ENCODE measurements at places on chromosomes 13 and 19. TPM values are rescaled to one million over a fixed set of nuclear protein-coding genes. Genes with fewer than 3 reads are reported as not detected.
A peak's percentile ranks its signal among the peaks of the same experiment; 100 is the strongest.

DNA sequence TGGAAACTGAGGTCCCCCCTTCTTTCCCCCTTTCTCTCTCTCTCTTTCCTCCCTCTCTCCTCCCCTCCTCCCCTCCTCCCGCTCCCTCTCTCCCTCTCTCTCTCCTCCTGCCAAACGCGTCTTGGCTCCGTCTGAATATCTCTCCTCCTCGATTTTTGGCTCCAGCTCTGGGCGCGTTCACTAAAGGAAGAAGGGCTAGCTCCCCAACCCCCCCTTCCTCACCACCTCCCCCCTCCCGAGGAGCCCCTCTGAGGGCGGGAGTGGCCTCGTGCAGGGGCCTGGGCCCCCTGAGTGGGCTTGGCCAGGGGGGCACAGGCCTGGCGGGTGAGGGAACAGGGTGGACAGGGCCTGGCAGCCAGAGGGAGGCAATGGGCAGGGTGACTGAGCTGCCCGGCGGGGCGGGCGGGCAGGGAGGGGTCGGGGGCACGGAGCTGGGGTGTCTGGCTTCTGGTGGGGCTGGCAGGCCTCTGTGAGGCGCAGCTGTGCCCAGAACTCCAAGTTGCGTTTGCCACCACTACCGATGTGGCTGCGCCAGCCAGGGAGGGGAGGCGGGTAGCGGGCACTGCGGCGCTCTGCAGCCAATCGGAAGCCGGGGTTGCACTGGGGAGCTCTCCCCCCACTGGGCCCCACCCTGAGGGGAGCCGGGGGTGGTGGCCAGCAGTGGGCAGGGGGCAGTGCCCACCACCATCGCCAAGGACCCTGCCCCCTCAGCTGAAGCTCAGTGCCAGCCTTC lies 7.1 kb downstream of the NFIX start:
- DNase-seq = peak; percentile 87

DNA sequence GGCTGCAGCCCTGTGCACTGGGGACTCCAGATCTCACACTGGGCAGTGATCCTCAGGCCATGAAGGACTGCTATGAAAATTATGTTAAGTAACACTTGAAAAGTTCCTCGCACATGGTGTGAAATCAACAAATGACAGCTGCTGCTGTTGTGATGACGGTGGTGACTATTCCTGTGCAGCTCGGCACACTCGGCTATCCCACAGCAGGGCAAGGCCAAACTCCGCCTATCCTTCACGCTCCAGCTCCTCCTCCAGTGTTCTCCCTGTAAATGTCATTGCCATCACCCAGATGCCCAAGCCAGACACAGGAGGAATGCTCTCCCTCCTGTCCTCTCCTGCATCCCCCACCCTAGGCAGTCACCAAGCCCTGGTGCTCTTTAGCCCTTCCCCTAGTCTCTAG lies 31.3 kb downstream of the GRIK5 start:
- DNase-seq = no peak

- DNase-seq = no peak
These were observed 41.6 kb downstream of the ZMYM2 start for GRCh38 chr13:20000062-20000552.

DNA sequence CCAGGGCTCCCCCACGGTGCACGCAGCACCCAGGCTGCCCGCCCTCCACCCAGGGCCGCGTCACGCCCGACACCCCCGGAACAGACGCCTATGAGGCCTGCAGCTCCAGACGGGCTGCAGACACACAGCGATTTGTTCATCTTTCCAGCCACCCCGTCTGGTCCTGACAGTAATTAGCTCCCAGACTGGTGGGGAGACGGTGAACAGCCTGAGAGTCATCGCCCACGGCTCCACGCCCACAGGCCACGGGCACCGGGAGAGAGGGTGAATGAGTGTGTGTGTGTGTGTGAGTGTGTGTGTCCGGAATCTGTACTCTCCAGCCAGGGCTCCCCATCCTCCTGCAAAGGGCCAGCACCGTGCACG lies 18.1 kb downstream of the GADD45B start:
- DNase-seq = no peak

DNA sequence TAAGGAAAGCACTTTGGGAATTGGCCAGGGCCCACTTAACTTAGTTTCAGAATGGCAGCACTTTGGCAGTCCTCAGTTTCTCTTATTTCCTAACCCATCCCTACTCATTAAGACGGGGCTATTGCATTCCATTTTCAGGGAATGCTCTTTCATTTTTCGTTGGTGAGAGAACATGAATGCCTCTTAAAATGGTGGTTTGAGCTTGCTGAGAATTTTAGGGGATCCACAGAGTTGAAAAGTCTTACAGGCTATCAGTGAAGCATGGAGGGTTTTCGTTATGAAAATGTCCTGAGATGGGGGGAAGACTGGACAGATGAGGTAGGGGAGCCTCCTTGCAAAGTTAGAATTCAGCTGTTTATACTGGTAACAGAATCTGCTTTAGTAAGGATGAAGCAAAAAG lies 71.4 kb downstream of the LRCH1 start:
- no peak for DNase-seq

TYROBP gene
- total RNA-seq = 60.7 TPM

DNA sequence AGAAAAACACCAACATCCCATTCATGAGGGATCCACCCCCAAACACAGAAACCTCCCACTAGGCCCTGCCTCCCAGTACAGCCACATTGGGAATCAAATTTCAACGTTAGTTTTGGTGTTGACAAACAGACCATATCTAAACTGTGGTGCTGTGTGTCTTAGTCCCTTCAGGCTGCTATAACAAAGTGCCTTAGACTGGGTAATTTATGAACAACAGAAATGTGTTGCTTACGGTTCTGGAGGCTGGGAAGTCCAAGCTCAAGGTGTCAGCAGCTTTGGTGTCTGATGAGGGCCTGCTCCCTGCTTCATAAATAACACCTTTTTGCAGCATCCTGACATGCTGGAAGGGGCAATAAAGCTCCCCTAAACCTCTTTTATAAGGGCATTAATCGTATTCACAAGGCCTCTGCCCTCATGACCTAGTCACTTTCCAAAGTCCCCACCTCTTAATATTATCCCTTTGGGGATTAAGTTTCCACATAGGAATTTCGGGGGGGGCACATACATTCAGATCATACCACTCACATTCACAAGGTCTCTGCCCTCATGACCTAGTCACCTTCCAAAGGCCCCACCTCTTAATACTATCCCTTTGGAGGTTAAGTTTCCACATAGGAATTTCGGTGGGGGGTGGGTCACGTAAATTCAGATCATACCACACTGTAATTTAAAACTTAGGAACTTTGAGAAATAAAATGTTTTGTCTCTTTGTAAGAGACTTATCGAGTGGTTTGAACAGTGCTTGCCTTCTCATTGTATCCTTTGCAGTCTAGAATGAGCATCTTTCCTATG lies 27.5 kb downstream of the ZNF507 start:
- DNase-seq = no peak

DNA sequence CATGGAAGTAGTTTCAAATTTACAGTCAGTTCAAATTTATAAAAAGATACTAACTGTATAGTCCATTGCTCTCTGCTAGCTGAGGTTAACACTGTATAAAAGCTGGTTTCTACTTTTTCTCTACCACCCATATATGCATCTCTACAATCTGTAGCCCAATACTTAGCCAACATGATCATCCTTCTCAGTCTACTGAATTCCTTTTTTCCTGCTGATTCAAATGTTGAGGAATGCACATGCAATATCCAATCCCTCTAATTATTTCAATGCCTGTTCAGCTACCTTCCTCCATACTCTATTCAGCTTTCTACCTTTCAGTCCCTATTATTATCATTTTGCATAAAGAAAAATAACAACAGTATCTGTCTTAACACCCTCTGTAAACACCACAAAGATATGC lies 15.6 kb downstream of the KPNA3 start:
- DNase-seq = no peak

- DNase-seq = no peak
These were observed 14.5 kb upstream of the MAP2K2 start for GRCh38 chr19:4138445-4138844.

- no peak for DNase-seq
These were observed 386.6 kb downstream of the DIAPH3 start for GRCh38 chr13:59776924-59777690.

DNA sequence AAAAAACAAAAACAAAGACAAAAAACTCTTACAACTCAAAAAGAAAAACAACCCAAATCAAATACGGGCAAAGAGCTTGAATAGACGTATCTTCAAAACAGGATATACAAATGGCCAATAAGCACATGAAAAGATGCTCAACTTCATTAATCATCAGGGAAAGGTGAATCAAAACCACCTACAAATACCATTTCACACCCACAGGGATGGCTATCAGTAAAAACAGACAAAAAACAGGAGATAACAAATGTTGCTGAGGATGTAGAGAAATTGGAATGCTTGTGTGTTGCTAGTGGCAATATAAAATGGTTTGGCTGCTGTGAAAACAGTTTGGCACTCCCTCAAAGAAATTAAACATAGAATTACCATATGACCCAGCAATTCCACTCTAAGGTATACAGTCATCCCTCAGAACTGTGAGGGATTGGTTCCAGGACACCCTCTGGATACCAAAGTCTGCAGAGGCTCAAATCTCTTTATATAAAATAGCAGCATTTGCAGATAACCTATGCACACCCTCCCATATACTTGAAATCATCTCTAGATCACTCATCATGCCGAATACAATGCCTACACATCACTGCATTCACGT lies 29.7 kb downstream of the MLLT1 start:
- DNase-seq = no peak

XRCC1 gene
- 52.5 TPM for total RNA-seq

GRCh38 chr19:57096685-57097361 lies 23.0 kb upstream of the USP29 start:
- DNase-seq = no peak

DNA sequence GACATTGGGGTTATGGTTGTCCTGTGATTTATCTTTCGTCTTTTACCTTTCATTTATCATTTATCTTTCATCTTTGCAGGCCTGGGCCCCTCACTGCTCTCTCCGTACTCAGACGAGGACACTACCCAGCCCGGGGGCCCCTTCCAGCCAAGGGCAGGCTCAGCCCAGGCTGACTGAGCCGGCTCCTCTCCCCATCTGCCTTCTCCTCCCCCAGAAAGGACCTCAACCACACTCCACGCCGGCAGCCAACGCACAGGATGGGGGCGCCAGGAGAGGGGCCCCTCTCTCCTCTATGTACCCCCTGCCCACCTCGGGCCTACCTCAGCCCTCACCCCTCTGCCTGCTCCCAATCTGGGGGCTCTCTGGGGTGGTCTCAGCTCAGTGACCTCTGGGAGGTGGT lies 7.4 kb upstream of the PPP5C start:
- DNase-seq = no peak

CEACAM8 gene
- not detected for total RNA-seq

- no peak for DNase-seq
These were observed 110.3 kb upstream of the ABCC4 start for GRCh38 chr13:95411428-95412040.

DNA sequence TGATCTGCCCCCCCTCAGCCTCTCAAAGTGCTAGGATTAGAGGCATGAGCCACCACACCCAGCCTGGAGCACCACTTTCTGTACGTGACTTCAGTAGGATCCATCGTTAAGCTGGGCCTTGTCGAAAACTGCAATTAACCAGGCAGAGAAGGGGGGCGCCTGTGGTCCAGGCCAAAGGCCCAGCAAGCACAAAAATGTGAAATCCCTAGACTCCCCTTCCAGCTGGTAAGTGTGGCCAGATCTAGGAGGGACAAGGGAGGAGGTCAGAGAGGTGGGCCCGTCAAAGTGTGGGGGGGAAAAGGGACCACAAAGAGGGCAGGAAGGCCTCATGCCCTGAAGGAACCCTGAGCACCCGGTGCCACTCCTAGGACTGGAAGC lies 13.8 kb downstream of the DDX39A start:
- no peak for DNase-seq

GRCh38 chr19:17753976-17754375 lies 2.7 kb downstream of the FCHO1 start:
- no peak for DNase-seq

MAMSTR gene
- total RNA-seq = 2.6 TPM

GRCh38 chr13:98405107-98405571 lies 171.8 kb downstream of the STK24 start:
- DNase-seq = no peak

DNA sequence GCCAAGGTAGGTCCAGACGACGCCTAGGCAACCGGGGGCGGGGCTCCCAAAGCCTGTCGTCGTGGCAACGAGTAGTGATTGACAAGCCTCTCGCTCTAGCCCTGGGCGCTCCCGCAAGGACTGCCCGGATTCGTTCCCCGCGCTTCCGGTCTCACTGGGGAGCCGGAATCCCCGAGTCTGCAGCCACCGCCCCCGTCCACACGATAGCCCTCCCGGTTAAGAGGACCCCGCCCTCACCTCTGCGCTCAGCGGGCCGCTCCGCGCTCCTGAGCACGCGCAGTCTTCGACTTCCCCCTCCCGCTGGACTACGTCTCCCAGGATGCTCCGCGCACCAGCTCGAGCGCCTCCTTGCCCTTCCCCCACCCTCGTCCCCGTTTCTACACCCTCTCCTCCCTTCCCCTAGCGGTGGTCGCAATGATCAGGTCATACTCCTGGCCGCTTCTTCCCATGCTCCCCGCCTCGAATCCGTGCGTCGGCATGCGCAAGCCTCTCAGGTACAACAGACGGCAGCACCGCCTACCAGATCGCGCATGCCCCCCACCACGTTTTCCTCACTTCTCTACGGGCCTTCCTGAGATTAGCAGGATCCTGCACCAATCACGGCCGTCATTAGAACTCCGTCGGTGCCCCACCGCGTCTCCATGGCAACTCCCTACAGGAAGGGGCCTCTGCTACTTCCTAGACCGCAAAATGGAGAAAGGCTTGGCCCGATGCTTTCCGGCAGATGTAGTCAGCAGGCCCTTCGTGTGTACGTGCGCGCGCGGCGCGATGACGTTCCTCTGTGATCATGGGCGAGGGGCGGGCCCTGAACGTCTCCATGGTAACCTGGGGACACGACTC lies at the start of gene MZF1:
Gene MZF1 (minus strand): TSS at position 518 of the 840 bp plus-strand sequence. CDS start 1,946 bp downstream, outside the sequence.
- DNase-seq = peak; percentile 100

CRX gene
- total RNA-seq = 0.34 TPM

DNA sequence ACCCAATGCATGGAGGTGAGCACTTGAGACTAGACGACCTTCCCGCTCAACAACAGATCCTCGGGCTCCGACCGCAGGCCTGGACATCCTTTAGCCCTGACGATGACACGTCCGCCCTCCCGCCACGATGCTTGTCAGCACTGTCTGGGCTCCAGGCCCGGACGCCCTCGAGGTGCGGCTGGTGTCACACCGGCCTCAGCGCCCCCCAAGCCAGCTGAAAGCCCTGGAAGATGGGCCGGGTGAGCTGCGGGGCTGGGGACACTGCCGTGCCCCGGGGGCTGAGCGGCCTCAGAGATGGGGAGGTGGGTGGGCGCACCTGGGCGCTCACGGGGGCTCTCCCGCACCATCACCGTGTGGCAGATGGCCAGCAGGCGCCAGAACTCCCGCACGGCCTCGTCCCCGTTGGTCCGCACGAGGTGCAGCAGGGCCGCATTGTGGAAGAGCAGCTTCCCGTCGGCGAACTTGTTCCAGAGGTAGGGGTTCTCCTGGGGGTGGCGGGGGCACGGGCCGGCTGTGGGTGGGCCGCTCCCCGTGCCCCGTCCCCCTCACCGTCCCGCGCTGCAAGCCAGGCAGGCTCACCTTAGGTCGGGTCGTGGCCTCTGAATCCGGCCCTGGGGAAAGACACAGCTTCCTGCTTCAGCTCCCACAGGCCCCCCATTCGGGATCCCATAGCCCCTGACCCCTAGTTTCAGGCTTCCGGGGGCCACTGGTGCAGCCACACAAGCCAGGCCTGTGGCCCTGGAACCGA lies 15.5 kb downstream of the ATP8B3 start:
- DNase-seq = no peak

- no peak for DNase-seq
These were observed 8.7 kb upstream of the KLF2 start for GRCh38 chr19:16315825-16316505.

ZNF99 gene
- total RNA-seq = 1.2 TPM

All from prostate gland (tissue), 2 donors.